ENCODE measurements at places on chromosomes 16 and 17.

DNA sequence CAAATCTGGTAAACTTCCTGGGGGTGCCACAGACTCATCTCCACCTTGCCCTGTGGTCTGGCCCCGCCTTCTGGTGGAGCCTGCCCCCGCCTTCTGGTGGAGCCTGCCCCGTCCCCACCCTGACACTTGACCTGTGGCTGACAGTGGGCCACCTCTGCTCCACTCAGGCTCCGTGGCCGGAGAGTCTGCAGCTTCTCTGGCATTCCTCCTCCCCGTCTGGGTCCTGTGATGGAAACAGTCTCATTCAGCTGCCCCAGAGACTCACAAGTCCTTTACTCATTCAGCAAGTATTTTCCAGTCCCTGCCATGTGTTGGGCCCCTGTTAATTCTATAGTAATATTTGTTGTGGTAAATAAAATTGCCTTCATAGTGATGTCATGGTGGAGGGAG lies 21.0 kb upstream of the G6PC1 start:
- DNase-seq = no peak

GRCh38 chr16:10521681-10522274 lies 58.6 kb downstream of the EMP2 start:
- peak; percentile 76 for DNase-seq

DNA sequence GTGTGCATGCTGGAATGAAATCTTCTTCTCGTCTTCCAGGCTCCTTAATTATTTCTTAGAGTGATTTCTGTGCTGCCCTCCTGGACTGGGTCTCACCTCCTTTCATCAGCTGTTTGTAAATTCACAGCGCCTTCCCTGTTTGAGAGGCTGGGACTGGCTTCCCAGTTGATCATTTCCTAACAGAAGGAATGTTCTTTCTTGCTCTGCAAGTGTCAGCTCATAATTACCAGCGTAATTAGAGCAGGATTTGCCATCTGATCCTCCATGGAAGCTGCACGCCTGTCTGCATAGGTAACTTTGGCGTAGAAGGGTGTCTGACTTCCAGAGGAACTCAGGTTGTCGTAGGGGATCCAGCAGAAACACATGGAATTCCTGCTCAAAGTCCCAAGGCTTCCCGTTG lies 375.0 kb upstream of the EEF2KMT start:
- no peak for DNase-seq

DNA sequence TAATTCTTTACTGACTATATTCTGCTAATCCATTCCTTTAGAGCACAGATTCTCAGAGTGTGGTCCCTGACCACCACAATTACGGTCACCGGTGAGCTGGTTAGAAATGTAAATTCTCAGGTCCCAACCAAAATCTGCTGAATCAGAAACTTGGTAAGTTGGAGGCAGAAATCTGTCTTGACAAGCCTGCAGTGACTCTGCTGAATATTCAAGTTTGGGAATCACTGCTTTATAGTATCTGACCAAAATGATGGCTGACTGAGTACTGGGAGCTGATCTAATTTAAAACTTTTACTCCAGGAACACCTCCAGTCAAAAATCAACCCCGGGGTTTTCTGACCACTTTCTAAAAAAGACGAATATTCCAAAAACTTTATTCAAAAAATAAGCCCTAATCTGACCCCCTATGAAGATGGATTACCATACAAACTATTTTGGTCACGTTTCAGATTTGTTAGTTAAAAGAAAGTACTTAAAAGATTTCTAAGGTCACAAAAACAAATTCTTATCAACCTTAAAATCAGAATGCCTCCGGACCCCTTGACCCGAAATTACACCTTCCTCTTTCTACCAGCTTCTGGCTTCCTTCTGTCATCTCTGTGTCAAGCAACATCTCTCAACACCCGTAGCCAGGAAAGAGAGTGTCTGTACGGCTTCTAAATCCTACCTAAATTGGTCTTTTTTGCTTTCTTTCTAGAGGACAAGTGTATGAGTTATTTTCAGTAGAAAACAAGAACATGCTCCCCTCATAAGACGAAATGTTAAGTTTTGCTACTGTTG lies 38.6 kb downstream of the CREBBP start:
- no peak for DNase-seq

- no peak for DNase-seq
Measured at GRCh38 chr16:53484542-53484941, 18.5 kb downstream of the AKTIP start.

DNA sequence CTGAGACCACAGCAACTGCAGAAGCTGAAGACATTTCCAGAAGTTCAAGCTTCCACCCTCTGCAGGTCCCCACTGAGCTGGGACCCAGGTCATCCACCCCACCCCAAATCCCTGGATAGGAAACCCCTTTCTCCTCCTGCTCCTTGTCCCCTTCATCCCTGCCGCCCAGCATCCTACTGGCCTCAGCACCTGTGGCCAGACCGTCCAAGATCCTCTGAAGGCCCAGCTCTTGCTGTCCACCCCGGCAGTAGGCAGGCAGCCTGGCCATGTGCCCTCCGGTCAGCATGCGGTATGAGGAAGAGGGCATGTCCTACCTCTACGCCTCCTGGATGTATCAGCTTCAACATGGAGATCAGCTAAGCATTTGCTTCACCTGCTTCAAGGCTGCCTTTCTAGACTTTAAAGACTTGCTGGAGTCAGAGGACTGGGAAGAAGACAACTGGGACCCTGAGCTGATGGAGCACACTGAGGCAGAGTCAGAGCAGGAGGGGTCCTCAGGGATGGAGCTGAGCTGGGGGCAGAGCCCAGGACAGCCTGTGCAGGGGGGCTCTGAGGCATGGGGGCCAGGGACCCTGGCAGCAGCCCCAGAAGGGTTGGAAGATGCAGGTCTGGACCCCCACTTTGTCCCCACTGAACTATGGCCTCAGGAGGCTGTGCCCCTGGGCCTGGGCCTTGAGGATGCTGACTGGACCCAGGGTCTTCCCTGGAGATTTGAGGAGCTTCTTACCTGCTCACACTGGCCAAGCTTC lies 3.0 kb downstream of the TEX19 start:
- DNase-seq = no peak

DNA sequence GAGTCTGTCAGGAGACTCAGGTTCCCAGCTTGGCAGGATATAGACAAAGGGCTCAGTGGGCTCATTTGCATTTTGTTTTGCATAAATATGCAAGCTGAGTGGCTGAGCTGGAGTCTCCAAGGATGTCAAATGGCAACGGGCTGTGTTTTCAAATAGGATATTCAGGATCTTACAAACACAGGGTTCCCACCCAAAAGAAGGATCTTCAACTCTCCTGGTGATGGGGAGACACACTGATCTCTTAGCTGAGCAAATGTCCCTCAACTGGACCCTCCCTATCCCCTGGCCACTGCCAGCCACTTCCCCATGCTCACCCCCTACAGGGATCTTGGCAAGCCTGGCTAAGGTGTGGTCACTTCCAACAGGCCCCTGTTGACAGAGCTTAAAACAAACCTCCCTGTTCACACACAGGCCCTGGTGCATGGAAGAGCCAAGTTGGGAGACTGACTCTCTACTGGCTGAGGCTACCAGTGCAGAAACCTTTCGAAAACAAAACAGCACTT lies 61.6 kb downstream of the SOX9 start:
- no peak for DNase-seq

DNA sequence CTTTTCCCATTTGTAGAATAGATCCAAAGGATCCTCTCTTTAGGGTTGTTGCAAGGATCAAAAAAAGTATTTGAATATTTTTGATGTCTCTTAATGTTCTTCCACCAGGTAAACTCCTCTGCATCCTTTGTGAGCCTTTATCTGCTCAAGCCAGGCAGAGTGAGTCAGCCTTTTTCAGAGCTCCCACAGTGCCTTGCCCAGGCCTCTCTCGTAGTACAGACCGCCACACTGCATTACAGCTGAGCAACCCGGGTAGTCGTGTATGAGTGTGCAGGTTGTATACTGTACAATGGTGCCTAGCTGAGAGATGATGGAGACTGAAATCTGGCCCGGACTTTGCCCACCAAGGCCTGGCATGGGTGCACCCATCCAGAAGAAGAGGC lies 20.9 kb downstream of the RHBDL3 start:
- DNase-seq = no peak

- DNase-seq = no peak
Measured at GRCh38 chr17:1834380-1835149, 4.8 kb downstream of the RPA1 start.

DNA sequence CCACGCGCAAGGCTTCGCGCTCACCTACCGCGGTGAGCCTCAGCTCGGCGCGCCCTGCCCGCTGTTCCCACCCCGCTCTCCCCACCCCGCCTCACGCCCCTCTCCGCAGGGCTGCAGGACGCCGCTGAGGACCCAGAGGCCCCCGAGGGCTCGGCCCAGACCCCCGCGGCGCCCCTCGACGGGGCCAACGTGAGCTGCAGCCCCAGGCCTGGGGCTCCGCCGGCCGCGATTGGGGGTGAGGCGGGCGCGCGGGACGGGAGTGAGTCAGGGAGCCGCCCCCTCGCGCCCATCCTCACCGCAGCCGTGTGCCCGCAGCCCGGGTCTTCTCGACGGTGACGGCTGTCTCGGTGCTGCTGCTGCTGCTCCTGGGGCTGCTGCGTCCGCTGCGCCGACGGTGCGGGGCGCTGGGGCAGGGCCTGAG lies 1.9 kb upstream of the PAQR4 start:
- DNase-seq = no peak

- no peak for DNase-seq
Measured at GRCh38 chr16:22642416-22643088, 131.9 kb downstream of the NPIPB5 start.

DNA sequence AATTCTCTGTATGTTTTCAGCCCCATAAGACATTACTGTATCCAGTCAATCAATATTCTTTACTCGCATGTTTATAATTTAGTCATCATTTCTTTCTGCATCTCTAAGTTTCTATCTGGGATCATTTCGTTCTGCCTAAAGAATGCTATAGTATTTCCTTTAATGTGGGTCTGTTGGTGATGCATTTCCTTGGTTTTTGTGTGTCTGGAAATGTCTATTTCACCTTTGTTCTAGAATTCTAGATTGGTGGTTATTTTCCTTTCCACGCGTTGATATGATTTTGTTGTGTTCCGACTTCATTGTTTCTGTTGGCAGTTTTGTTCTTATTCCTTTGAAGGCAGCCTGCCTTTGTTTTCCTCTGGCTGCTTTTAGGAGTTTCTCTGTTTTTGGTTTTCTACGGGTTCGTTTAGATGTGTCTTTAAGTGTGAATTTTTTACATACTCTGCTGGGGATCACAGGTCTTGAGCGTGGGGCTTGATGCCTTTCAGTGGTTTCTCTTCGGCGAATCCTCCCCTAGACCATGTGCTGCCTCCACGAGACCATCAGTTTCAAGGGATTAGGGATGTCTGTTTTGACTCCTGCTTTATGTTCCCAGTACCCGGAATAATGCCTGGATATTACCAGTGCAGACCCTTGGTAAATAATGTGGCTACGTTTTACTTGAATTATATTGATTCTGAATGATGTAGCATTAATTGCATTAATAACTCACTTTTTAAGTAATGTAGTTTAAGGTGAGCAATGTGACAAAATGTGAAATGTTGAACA lies 23.5 kb downstream of the POLR3E start:
- no peak for DNase-seq

GRCh38 chr17:44307387-44308186 lies 814 bp upstream of the RUNDC3A start:
- peak; percentile 75 for DNase-seq

DNA sequence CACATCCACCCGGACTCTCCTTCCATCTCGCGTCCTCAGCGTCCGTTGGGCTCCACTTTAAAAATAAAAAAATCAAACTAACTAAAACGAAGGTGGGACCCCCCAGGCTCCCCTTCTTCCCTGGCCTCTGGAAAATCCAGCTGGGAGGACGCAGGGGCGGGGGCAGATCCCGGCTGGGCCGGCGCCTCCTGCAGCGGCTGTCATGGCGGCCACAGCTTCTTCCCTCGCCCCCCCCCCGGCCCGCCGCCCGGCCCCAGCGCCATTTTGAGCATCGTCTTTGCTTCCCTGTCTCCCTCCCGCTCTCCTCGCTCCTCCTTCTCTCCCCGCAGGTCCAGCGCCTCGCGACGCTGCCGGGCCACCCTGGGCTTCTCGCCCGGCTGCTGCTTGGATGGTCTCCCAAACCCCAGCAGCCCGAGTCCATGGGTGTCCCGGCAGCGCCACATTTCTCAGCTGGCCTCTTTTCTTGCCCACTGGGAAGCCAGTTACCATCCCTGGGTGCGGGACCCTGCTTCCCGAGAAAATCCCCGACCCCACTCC lies 3.3 kb downstream of the HOXB2 start:
- no peak for DNase-seq

DNA sequence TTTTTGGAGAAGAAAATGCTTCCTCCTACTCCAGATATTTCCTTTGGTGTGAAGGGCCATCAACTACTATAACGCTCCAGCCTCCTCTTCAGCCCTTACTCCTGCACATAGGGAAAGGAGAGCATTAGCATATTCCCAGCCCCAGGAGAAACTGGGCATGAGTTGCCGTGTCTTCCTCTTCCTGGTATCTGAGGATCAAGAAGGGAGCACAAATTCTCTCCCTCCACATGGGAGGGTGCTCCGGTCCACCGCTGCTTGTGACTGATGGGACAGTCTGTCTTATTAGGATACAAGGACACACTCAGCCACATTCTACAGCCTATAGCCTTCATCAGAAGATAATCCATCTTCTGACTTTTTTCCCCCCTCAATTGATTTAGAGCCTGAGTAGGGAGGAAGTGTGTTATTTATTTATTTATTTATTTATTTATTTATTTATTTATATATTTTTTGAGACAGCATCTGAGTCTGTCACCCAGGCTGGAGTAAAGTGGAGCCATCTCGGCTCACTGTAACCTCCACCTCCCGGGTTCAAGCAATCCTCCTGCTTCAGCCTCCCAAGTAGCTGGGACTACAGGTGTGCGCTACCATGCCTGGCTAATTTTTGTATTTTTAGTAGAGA lies 16.6 kb upstream of the CYB5B start:
- DNase-seq = no peak

Data from G401 (cell line).